ENCODE measurements at places on chromosomes 2 and 18.

DNA sequence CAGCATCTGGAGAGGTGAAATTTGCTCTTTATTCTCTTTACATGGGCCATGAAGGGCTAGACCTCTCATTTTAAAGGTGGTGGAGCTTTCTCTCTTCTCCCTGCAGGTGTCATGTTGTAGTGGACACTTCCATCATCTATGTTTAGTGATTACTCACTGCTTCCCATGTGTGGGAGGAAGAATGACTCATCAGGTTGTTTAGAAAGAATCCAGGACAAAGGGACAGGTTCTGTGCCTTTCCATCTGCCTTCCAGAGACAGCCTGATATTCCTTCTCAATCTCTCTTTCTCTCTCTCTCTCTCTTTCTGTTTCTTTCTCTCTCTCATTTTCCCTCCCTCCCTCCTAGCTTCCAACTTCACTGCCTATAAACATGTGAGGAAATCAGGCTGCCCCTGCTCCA is 38.7 kb downstream of the SCG2 start:
- DNase-seq: peak; percentile 45

- no peak for DNase-seq
These were observed 902.4 kb upstream of the PIK3C3 start for GRCh38 chr18:41052625-41053024.

- no peak for DNase-seq
These were observed 173.5 kb downstream of the CDH2 start for GRCh38 chr18:28003451-28003850.

DNA sequence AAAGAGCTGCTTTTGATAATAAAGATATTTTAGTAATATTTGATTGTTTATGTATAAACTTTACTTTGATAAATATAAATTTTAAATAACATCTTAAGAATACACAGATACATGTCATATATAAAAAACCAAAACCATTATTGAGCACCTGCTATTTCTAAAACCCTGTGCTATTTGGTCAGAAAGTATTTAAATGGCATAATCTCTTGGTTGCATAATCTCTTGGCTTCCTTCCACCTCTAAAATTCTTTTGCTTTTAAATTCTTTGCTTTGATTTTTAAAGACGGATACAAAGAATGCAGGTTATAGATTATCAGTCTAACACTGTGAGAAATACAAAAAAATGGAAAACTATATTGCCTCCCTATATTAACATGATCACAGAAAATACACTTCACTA is 36.9 kb downstream of the ACMSD start:
- no peak for DNase-seq

GRCh38 chr18:59062643-59063006 is 77.1 kb upstream of the SEC11C start:
- DNase-seq: no peak

DNA sequence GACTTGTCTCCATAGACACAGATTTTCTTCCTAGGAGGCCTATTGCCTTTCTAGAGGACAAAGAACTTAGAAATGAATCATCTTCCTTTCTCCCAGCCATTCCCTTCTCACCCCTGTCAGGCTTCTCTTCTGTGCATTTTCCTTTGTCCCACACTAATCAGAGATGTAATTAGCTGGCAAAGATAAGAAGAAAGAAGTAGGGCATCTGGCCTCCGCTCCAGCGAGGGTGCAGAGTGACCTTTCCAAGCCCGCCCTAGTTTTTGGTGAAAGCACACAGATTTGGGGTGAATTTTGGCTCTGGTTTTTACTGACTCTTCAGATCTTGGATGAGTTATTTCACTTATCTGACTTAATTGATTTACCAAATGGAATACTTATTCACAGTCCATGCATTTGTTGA is 626.5 kb downstream of the ZEB2 start:
- no peak for DNase-seq

- peak; percentile 38 for DNase-seq
These were observed 67.4 kb downstream of the RNF152 start for GRCh38 chr18:61825386-61825785.

DNA sequence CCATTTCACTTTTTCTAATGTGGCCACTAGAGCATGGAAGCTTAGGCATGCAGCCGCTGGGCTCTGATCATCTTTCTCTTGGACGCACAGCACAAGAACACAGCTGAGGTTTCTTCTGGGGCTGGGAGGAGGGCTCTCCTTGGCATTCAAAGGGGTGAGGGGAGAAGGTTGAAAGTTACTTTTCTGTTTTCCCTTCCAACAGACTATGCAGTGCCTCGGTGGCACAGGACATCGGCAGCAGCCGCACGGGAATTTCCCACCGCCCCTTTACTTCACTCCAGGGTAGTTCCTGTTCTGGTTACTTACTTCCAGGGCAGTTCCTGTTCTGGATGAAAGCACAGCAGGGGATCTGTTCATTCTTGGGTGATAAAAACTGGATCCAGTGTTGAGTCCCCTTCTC is 18.9 kb upstream of the MAL start:
- DNase-seq: no peak

DNA sequence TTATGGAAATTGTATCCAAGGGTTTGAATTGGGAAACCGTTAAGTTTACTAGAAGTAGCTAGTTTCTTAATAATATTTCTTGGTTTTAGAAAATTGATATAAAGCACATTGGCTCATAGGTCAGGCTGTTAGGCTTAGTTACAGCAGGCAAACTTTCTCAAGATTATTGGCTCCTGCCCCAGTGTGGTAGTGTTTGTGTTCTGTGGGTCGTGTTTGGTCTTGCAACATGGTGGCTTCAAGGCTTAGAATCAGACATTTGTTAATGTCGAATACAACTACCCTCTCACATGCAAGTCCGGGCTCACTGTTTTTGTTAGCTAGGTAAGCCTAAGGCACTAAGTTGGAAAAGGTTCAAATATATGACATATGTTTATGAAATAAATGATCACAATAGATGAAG is 19.6 kb downstream of the CERS6 start:
- DNase-seq: no peak

DNA sequence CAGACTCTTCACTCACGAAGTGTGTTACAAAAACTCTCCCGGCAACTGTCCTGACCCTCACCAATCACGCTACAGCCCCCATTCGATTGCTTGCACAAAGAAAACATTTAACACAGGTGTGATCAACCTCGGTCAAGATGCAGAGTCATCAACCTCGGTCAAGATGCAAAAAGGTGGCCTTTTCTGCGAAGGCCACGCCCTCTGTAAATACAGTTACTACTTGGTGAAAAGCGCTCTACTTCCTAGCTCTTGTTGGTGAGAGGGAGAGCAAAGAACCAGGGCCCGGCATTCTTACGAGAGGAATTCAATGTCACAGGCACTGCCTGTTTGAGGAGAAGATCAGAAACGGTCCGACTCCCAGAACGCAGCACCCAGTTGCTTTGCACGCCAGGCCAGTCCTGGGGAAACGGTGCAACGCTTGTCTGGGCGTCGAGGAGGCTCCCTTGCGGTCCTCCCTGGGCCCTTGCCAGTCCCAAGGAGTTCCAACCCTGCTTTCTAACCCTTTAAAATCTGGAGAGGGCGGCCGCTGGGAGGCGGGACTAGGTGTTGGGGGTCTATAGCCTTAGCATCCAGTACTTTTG is 1.9 kb downstream of the PIEZO2 start:
- DNase-seq: no peak

GRCh38 chr2:136006658-136007057 is 21.2 kb upstream of the DARS1 start:
- no peak for DNase-seq

DNA sequence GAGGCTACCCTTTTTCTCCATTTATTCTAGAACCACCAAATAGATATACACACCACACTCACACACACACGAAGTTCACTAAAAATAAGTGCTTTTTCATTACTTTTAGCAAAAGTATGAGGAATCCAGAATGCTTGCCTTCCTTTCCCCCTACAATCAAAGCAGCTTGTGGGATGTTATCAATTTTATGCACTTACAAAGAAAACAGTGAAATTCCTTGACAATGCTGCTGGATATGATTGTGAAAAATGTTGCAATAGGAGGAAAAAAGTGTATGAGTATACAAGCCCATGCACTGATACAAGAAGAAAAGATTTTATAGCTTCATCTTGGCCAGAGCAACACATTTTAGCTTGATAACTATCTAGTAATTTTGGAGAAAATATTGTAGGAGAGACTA is 269.2 kb downstream of the XIRP2 start:
- no peak for DNase-seq

GRCh38 chr2:71934320-71934593 is 213.4 kb downstream of the CYP26B1 start:
- no peak for DNase-seq

DNA sequence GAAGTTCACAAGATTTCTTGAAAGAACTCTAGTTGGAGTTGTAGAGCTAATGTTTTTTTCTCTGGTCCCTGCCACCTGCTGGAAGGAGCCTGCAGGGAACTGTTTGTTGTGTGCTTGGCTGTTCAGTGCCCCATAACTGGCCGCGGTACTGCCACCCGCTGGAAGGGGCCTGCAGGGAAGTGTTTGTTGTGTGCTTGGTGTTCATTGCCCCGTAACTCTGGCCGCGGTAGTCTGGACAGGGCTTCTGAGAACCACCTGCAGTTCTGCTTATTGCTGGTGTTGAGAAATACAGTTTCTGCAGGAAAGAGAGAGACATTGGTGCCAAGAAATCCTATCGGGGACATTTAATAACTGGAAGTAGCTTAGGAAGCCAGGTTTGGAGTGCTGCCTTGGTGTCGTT is 58.1 kb downstream of the AGAP1 start:
- peak; percentile 22 for DNase-seq

GRCh38 chr2:140539242-140539875 is 1591.5 kb downstream of the LRP1B start:
- no peak for DNase-seq

DNA sequence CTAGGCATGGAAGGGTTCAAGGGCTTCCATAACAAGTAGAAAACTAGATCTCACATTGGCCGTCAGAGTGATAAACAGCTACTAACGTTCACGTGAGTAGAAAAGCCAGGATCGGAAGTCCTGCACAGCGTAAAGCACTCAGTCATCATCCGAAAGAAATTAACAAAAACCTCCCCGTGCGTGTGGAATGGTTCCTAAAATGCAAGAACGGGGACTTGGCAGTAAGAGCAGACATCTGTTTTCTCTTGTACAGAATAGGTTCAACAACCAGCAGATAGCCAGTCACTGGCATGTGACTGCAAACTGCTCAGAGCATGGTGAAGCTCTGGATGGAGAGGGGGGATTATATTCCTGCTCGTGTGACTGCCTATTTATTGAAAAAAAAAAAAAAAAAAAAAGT is 106.9 kb upstream of the ITGB6 start:
- peak; percentile 72 for DNase-seq

DNA sequence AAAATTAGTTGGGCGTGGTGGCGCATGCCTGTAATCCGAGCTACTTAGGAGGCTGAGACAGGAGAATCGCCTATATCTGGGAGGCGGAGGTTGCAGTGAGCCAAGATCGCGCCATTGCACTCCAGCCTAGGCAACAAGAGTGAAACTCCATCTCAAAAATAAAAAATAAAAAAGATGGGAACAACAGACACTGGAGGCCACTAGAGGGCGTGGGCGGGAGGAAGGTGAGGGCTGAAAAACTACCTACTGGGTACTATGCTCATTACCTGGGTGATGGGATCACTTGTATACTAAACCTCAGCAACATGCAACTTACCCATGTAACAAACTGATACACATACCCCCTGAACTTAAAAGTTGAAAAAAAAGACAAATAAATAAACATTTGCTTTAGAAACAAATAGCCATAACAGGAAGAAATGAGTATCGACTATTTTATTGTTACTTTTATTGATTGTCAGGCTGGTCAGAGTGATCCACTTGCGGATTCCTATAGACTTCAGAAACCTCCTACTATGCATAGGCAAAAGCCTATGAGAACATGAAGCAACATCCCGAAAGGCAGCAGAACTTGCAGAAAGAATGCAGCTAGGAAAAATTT is 61.0 kb downstream of the TMEM163 start:
- no peak for DNase-seq

DNA sequence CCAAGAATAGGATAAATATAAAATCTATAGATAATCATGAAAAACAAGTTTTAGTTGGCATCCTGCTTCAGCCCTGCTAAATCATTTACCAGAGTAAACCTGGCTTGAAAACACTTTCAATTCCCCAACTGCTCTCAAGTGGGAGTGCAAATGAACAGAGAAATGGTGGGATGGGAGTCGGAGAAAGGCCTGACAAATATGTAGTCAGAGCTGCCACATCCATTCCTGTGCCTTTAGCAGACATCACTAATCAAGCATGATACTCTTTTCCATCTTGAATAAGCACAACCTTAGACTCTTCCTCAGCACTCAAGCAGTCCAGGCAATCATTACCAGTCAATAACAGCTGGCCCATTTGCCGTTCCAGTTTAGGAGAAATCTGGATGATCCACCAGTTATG is 101.3 kb downstream of the ANKRD44 start:
- DNase-seq: no peak

- DNase-seq: no peak
These were observed 73.6 kb downstream of the DDX1 start for GRCh38 chr2:15665067-15665942.

Measured in astrocyte of the cerebellum (primary cell).